ENCODE measurements at places on chromosomes 12 and 14. TPM values are rescaled to one million over a fixed set of nuclear protein-coding genes. Genes with fewer than 3 reads are reported as not detected.

L2HGDH gene
- 3.5 TPM for total RNA-seq

SERPINA10 gene
- not detected for total RNA-seq

FITM1 gene
- 1.1 TPM for total RNA-seq

AVPR1A gene
- 0.15 TPM for total RNA-seq

OR4E2 gene
- total RNA-seq, result not detected

GPR84 gene
- not detected for total RNA-seq

DNA sequence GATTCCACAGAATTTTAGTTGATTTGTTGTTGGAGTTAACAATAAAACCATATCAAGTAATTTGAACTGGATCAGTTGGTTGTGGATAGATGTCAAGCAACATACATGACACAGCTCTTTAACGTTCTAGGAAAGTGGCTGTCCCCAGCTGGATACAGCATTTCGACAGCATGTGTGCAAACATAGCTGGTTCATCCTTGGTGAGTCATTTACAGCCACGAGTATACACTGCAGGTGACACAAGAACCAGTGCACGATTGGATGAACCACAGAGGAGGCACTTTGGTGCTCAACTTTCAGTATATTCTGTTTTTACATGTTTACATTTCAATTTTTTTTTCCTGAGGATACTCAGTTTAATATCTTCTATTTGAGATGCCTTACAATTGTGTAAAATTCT is 242.4 kb downstream of the TMEM117 start:
- H3K27ac ChIP-seq, result no peak overlapping the region
- H3K4me3 ChIP-seq, result no peak overlapping the region
- DNase-seq, result no peak
- H3K4me1 ChIP-seq, result no peaks in the 10 kb centered on the region
- no peaks in the 10 kb centered on the region for H3K27me3 ChIP-seq
- no peaks in the 10 kb centered on the region for H3K36me3 ChIP-seq

DNA sequence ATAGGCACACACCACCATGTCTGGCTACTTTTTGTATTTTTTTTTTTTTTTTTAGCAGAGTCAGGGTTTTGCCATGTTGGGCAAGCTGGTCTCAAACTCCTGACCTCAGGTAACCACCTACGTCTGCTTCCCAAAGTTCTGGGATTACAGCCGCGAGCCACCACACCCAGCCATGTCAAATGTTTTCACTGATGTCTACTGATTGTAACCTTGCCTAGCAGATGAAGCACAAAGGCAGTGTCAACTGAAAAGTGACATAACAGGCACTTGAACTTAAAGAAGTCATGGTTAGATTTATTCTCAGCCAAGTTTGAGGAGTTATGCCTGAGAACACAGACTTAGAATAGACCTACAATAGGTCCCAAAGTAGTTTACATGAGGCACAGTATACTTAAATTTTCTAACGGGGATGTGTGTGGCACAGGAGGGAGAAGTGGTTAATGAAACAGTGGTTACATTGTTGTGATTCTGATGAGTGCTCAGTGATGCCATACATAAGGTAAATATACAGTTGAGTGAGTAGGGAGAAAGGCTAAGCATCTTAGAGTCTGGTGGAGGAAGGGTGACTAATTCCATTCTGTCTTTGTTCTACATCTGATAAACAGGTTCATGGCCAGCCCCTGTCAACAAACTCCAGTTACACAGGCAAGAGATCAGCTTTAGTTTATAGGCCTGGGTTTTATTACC is 12.6 kb upstream of the RNASE4 start:
- no peaks in the 10 kb centered on the region for H3K36me3 ChIP-seq
- H3K4me3 ChIP-seq, result no peak overlapping the region
- no peak for DNase-seq
- no peaks in the 10 kb centered on the region for H3K27me3 ChIP-seq
- peaks cover 7% of the 10 kb centered on the region for H3K4me1 ChIP-seq

- peaks cover 13% of the 10 kb centered on the region for H3K4me1 ChIP-seq
- peaks cover 26% of the 10 kb centered on the region for H3K27me3 ChIP-seq
- DNase-seq, result no peak
- no peaks in the 10 kb centered on the region for H3K36me3 ChIP-seq
- no peak overlapping the region for H3K4me3 ChIP-seq
- no peak overlapping the region for H3K27ac ChIP-seq
These were observed 585 bp upstream of the TEAD4 start for GRCh38 chr12:2958432-2959191.

GRCh38 chr12:90937651-90938050 is 17.3 kb downstream of the CCER1 start:
- no peak overlapping the region for H3K27ac ChIP-seq
- no peaks in the 10 kb centered on the region for H3K36me3 ChIP-seq
- no peak overlapping the region for H3K4me3 ChIP-seq
- H3K27me3 ChIP-seq, result no peaks in the 10 kb centered on the region
- H3K4me1 ChIP-seq, result no peaks in the 10 kb centered on the region

GRCh38 chr14:88164906-88165534 is 158.0 kb downstream of the KCNK10 start:
- H3K36me3 ChIP-seq, result no peaks in the 10 kb centered on the region
- H3K4me3 ChIP-seq, result no peak overlapping the region
- peaks cover 6% of the 10 kb centered on the region for H3K27me3 ChIP-seq

DNA sequence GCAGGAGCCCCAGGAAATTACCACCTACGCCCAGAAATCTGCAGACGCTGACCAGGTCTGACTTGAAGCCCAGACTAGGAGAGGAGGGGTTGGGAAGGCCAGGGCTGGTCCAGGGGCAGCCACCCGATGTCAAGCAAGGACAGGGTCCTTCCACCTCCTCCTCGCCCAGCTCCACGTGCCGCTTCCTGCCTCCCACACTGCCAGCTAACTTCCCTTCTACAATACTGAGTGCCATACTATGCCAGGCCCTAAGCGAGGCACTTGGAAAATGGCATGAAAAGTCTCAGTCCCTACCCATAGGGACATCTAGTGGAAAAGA is 71.7 kb downstream of the SETD3 start:
- H3K27me3 ChIP-seq, result no peaks in the 10 kb centered on the region
- H3K27ac ChIP-seq, result no peak overlapping the region
- no peak for DNase-seq
- H3K4me1 ChIP-seq, result no peaks in the 10 kb centered on the region

DNA sequence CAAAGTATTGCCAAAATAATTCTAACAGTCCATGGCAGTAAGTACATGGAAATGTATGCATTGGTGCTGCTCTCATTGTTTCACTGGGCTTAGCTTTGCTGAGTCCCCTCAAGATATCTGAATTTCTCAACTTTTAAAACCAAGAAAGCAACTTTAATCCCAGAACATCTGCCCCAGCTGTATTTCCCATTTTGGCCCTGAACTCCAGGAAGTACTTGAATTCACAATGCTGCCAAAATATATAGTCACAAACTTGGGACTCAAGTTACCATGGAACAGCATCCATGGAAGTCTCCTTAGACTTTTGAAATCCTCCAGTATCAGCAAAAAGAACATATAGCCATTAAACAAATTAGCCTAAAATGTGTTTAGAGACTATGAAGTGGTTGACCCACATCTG is 78.5 kb upstream of the FLRT2 start:
- no peak overlapping the region for H3K4me3 ChIP-seq
- H3K36me3 ChIP-seq, result no peaks in the 10 kb centered on the region
- H3K27me3 ChIP-seq, result no peaks in the 10 kb centered on the region

DNA sequence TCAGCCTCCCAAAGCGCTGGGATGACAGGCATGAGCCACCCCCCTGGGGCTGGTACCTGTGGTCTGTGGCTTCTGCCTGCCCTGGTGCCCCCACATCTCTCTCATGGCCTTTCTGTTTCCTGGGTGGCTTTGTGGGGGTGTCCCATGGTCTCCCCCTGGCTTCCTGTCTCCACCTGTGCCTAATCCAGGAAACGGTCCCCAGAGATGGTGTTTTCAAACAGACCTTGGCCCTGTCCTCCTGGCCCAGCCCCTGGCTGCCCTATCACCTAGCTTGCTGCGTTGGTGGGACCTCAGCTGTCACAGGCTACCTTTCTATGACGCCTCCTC is 18.1 kb downstream of the MEG3 start:
- no peaks in the 10 kb centered on the region for H3K4me1 ChIP-seq
- no peak overlapping the region for H3K27ac ChIP-seq
- no peak overlapping the region for H3K4me3 ChIP-seq
- DNase-seq, result no peak
- no peaks in the 10 kb centered on the region for H3K36me3 ChIP-seq

GRCh38 chr12:32532951-32533350 is 133.6 kb downstream of the FGD4 start:
- DNase-seq, result no peak
- H3K4me3 ChIP-seq, result no peak overlapping the region
- no peaks in the 10 kb centered on the region for H3K36me3 ChIP-seq
- H3K27ac ChIP-seq, result no peak overlapping the region

DNA sequence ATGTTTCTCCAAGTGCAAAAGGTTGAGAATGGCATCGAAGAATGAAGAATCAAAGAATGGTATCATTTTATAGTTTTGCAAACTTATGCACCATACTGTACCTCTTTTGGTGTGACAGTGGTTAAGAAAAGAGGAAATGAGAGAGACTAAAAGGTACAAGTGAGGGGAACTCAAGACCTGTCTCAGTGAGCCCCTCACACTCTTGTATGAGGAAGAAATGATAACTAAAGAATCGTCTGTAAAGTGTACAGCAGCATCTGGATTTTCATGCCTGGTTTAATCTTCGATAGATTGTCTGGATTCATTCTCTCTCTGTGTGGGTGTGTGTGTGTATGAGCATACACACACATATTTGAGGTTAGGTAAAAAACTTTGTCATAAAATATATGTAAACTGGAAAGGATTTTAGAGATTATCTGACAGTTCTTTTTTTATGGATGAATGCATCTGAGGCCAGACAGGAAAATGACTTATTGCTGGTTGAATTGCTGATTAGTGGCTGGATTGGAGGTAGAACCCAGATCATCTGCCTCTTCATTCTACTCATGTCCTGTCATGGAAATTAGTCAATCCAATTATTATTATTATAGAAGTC is 16.0 kb upstream of the SLC38A2 start:
- H3K27ac ChIP-seq, result no peak overlapping the region
- no peaks in the 10 kb centered on the region for H3K36me3 ChIP-seq
- H3K27me3 ChIP-seq, result no peaks in the 10 kb centered on the region
- no peak for DNase-seq

DNA sequence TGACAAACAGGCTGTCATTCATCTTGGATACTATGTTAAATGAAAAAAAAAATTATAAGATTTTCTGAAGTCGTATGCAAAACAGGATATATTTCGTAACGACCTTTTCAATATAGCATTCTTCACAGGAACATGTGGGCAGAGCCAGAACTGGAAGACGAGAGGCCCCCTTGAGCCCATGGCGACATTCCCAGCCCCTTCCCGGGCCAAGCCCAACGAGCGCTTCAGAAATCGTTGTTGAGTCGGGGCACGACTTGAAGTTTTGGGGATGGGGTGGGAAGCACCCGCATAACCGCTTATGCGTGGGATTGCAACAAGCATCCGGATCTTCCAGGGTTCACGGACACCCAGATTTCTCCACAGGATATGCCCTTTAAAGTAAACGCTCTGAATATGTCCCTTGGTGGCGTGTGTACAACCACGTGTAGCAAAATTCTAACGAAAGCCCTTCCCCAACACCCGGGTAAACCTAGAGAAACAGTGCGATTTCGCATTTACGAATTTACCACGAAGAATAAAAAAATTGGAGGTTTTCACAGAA is 736 bp downstream of the C14orf39 start:
- no peaks in the 10 kb centered on the region for H3K36me3 ChIP-seq
- no peak overlapping the region for H3K27ac ChIP-seq
- H3K4me1 ChIP-seq, result peaks cover 6% of the 10 kb centered on the region
- peaks cover 29% of the 10 kb centered on the region for H3K27me3 ChIP-seq
- no peak overlapping the region for H3K4me3 ChIP-seq
- no peak for DNase-seq

- no peaks in the 10 kb centered on the region for H3K36me3 ChIP-seq
- H3K4me3 ChIP-seq, result no peak overlapping the region
- no peaks in the 10 kb centered on the region for H3K4me1 ChIP-seq
- no peak overlapping the region for H3K27ac ChIP-seq
- no peak for DNase-seq
- H3K27me3 ChIP-seq, result no peaks in the 10 kb centered on the region
These were observed 388.3 kb upstream of the GARIN6 start for GRCh38 chr12:99259040-99259934.

DNA sequence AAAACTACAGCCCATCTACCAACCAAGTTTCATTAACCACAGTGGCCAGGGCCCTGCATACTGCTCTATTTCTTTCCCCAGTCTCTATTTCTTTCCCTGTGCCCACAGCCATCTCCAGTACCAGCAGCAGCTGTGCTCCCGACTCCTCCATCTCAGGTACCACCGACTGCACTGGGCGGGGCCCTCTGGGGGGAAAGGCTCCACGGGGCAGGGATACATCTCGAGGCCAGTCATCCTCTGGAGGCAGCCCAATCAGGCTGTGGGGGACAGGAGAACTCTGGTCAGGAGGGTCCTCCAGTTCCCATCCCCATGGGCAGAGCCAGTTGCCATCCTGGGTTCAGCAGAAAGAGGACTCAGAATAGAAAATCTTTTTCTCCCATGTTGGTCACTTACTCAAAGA is 3.0 kb downstream of the CDK4 start:
- no peaks in the 10 kb centered on the region for H3K27me3 ChIP-seq
- no peak for DNase-seq
- no peak overlapping the region for H3K4me3 ChIP-seq
- peaks cover 43% of the 10 kb centered on the region for H3K4me1 ChIP-seq

DNA sequence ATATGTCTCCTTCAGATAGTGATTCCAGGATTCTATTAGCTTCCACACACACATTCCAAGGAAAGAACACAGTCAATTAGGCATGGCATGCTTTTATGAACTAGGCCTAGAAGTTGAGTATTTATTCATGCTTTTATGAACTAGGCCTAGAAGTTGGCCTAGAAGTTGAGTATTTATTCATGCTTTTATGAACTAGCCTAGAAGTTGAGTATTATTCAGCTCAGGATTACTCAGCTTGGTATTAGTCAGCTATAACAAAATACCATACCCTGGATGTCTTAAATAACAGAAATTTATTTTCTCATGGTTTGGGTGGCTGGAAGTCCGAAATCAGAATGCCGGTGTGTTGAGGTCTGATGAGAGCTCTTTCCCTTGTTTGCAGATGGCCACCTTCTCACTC is 442.7 kb upstream of the FLRT2 start:
- DNase-seq, result no peak
- no peaks in the 10 kb centered on the region for H3K36me3 ChIP-seq
- H3K4me1 ChIP-seq, result no peaks in the 10 kb centered on the region
- H3K27ac ChIP-seq, result no peak overlapping the region

- H3K27me3 ChIP-seq, result no peaks in the 10 kb centered on the region
- H3K36me3 ChIP-seq, result no peaks in the 10 kb centered on the region
- no peaks in the 10 kb centered on the region for H3K4me1 ChIP-seq
These were observed 84.6 kb upstream of the NAV3 start for GRCh38 chr12:77746096-77746495.

- no peaks in the 10 kb centered on the region for H3K27me3 ChIP-seq
- H3K27ac ChIP-seq, result no peak overlapping the region
These were observed 77.8 kb downstream of the VCPKMT start for GRCh38 chr14:50038398-50039119.

DNA sequence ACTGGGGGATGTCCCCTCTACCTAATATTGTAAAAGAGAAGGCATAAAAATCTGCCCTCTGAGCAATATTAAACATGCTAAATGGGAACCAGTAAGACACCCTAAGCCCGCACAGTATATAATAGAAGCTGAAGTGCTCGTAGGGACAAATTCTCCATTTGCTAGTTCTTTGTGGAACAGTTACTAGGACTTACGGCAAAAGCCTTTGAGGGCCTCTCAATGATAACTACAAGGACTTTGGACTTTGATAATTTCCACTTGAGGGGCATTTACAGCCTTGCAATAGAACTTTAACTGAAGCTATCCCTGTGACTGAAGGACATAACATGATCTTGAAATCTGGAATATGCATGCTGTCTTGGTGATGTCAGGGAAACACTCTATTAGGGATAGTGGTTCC is 111.5 kb upstream of the IFNG-AS1 start:
- no peaks in the 10 kb centered on the region for H3K36me3 ChIP-seq
- H3K4me3 ChIP-seq, result no peak overlapping the region
- H3K27ac ChIP-seq, result no peak overlapping the region
- no peak for DNase-seq
- no peaks in the 10 kb centered on the region for H3K4me1 ChIP-seq

Measured in CD4-positive, CD25-positive, alpha-beta regulatory T cell (primary cell).